SW480 (cell line): ENCODE measurements at places on chromosomes 5 and 9.
A peak's percentile ranks its signal among the peaks of the same experiment; 100 is the strongest.

- no peak for DNase-seq
Observed at GRCh38 chr9:70852711-70853240, 268.6 kb downstream of the TRPM3 start.

- DNase-seq = no peak
Observed at GRCh38 chr5:142981886-142982820, 212.0 kb downstream of the ARHGAP26 start.

DNA sequence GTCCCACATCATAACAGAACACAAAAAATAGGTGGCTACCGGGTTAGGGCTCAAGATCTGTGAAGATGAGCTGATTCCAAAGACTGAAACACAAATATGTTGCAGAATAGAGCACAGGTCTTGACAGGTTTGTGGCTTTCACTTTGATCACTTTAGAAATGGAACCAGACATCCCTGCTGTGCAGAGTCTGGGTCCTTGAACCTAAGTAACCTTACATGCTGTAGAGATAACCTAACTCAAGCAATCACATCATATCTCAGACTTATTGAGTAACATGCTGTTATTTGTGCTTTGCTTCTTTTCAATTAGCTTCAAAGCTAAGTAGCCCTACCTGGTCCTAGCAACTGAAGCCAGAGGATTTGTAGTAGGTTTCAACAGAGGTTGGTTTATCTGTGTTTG lies 24.3 kb downstream of the FBXW2 start:
- no peak for DNase-seq

DNA sequence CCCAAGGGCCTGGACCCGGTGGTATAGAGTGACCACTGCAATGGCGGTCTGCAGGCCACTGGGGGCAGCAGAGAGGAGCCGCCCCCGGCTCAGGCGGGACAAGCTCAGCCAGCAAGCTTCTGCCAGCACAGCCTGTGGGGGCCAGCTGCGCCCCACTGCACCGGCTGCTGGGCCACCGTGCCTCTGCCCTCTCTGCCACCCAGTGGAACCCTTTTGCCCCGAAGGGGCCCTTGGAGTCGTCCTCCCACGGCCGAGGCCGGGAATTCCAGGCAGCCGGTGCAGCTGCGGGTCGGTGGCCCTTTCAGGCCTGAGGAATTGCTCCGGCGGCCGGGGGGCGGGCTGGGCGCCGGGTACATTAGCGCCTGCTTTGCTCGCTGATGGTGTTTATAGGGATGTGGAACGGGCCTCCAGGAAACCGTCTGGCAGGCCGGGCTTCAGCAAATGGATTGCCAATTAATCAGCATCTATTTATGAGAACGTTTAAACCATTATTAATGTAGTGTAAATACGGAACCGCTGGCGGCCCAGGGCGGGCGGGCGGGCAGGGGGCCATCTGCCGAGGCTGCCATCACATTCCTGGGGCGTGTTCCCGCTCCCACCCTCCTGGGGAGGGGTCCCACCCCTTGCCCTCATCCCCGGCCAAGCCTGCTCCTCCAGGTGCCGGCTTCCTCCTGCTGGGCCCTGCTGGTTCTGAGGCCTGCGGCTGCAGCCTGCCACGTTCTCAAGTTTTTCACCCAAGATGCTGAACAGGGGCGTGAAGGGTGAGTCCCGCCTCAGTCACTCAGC lies 127.4 kb downstream of the BARX1 start:
- peak; percentile 30 for DNase-seq

DNA sequence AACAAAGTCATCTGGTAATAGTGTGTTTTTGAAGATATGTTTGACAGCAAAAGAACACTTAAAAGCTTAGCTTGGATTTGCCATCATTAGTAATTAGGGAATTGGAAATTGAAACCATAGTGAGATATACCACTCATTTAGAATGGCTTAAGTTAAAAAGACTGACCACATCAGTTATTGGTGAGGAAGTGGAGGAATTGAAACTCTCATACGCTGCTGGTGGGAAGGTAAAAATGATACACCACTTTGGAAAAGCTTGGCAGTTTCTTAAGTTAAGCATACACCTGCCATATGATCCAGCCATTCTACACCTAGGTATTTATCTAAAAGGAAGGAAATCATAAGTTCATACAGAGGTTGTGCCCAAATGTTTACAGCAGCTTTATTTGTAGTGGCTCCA lies 213.2 kb downstream of the TRIO start:
- DNase-seq = no peak

DNA sequence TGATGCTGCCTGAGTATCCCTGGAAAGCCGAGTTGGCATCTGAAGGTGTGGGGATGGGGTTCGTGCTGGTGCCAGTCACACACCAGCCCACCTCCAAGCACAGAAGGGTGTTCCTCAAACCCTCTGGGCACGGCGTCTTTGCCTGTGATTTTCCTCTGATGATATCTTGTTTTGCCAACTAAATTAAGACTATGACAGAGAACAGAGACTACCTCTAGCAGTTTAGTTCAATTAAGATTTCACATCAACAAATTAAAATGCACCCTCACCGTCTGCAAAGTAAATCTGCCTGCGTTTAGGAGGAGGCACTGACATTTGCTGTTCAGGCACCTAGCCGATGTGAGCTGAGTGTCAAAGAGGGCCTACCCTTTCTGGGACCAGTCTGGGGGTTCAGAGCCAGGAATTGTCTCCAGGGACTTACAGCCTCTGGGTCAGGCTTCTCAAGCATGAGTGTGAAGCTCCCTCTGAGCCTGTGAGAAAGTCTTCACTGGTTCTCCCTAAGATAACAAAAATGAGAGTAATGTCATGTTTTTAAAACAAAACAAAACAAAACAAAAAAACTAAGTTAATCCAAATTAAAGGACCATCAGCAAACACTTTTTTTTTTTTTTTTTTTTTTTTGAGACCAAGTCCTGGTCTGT lies 55.4 kb upstream of the CTNNA1 start:
- DNase-seq = no peak
